ENCODE measurements at places on chromosomes 3 and 15.

GRCh38 chr3:139527265-139527664 is 12.3 kb downstream of the RBP1 start:
- no peak for DNase-seq

DNA sequence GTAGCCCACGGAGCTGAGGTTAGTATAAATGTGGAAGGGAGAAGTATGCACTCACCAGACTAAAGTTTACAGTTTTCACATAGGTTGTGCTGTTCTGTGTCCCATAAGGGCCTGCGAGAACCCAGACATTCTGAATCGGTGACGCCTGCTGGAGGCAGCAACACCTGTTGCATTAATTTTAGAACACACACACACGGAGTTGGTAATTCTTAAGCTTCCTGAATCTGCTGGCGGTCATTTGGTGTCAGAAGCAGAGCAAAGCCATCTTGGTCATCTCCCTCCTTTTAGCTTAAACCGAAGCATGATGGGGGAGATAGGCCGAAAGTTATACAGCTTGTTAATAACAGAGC is 41.1 kb upstream of the AP3B2 start:
- DNase-seq = peak; percentile 52

GRCh38 chr3:57288403-57288802 is 4.1 kb downstream of the ASB14 start:
- no peak for DNase-seq

GRCh38 chr3:178203165-178203564 is 333.1 kb upstream of the KCNMB2 start:
- peak; percentile 27 for DNase-seq

- DNase-seq = peak; percentile 53
These were observed 61.5 kb upstream of the MEF2A start for GRCh38 chr15:99504071-99504822.

GRCh38 chr3:149554826-149555225 is 80.3 kb downstream of the TM4SF4 start:
- no peak for DNase-seq

DNA sequence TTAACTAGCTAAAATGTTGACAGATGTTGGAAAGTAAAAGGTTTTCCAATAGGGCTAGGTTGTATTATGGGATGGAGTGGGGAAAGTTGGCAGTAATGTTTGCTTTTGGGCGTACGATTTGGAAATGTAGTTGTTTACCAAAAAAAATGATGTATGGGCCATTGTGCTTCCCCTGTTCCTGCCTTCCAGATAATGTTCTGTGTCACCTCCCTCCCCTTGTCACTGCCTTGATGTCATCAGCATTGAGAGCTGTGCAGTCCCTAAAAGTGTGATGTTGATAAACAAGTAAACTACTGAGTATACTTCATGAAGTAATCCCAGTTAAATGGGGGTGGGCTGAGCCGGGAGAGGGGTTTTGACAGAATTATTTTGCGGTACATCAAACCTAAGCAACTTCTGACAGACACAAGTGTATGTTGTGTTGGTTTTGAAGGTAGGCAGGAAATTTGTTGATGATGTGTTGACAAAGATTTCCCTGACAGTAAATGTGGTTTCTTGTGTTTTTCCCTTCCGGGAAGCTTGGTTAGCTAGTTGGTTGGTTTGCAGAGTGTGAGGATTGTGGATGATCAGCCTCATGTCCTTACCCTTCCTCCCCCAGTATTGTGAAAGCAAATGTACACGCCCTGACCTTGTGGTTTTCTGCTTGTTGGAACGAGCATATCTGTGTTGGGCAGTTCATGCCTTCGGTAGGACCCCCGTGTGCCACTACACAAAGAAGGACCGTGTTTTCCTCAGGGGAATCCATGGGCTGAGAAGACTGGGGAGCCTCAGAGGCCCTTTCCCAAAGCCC is 87.3 kb downstream of the PGPEP1L start:
- DNase-seq = peak; percentile 56

DNA sequence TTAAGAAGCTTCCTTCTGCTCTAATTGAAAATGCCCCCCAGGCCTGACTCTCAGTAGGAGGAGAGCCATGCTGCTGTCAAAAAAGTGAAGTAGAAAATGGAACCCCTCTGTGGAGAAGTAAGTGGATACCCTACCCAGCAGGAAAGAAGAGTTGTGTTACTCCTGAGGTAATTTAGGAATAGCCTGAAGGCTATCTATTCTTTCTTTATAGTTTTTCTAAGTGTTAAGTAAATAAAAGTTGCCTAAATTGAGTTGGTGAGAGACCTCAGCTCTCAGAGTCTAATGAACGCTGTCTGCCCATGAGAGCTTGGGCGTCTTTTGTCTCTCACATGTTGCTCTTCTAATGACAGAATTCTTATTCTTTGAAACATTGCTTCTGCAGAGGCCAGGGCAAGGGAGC is 116.2 kb downstream of the NSUN3 start:
- DNase-seq = no peak

GRCh38 chr3:197028728-197029510 is 698 bp downstream of the MELTF start:
- DNase-seq = peak; percentile 51

DNA sequence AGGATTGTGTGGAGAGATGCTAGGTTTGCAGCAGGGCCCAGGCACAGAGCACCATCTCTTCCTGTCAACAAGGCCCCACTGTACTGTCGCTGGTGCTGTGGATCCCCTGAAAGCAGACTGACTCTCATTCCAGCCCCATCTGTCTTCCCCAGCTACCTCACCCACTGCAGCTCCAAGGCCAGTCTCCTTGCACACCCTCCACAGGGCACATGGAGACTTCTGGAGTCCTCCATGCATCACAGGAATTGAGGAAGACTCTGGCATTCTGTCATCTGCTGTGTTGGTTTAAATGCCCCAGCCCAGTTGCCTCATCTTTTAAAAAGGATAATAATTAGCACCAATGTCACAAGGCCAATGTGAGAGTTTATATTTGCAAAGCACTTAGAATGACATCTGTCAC is 301.2 kb downstream of the RPLP1 start:
- no peak for DNase-seq

- DNase-seq = peak; percentile 26
These were observed 153.7 kb upstream of the BFSP2 start for GRCh38 chr3:133246119-133246518.

- DNase-seq = no peak
These were observed 290.0 kb upstream of the THBS1 start for GRCh38 chr15:39290711-39291435.

DNA sequence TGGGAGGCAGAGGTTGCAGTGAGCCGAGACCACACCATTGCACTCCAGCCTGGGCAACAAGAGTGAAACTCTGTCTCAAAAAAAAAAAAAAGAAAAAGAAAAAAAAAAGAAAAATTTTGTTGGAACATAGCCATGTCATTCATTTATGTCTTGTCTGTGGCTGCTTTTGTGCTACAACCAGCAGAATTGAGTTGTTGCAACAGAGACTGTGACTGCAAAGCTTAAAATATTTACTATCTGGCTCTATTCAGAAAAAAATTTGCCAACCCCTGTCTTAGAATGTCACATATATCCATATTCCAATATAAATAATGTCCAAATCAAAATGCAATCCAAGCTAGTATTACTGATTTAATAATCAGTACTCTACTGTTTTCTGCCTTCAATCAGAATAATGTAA is 25.1 kb downstream of the CD80 start:
- no peak for DNase-seq

DNA sequence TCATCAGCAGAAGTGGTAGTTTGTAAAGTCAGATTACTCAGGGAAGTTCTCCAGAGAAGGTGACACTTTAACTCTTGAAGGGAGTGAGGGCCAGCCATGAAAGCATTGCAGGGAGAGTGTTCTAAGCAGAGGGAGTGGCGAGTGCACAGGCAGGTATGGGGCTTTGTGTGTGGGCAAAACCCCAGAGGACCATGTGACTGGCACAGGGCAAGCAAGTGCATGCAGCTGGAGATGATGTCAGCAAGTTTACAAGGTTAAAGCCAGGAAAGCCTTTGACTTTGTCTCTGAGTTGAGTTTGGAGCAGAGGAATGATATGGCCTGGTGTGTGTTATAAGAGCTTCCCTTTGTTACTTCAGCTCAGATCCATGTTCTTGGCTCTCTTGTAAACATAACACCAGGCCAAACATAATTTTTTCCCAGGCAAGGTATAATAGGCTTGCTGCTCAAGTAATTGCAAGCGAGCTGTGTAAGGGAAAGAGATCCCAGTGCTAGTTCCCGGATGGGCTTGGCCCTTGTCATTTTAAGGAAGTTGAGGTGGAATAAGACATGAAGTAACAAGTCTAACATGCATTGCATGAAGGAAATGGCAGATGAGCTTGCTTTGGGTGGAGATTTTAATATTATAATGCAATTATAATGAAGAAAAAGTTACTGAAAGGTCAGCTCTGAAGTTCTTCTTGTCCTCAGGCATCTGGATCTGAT is 341.1 kb upstream of the LRRC3B start:
- no peak for DNase-seq

DNA sequence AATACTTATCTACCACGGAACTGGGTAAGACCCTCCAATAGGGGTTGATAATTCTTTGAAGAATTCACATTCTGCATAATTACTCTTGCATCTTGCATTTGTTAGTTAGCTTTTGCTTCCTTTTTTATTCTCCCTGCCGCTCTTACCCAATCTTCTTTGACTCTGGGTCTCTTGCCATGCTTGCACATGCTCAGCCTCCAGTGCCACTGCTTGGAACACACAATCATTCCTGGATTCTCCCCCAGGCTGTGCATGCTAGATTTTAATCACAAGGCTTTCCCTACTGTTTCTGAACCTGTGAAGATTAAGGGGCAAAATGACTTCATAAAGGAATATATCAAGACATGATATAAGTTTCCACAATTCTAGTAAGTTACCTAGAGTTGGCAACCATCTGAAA is 133.1 kb downstream of the IL1RAP start:
- peak; percentile 33 for DNase-seq

DNA sequence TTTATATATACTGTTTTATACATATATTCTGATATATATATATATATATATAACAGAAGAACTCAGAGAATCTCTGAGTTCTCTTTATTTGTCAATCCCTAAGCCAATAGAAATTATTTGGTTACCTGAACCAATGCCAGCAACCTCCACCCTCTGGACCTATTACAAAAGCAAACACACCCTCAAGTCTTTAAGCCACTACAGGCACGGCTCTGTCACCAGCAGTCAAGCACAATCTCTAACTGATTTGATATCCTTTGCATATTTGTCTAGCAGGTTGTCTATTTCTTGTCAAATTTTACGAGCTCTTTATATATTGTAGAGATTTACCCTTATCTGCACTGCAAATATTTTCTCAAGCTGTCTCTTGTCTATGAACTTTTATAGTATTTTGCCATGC is 66.6 kb upstream of the TOPAZ1 start:
- no peak for DNase-seq

DNA sequence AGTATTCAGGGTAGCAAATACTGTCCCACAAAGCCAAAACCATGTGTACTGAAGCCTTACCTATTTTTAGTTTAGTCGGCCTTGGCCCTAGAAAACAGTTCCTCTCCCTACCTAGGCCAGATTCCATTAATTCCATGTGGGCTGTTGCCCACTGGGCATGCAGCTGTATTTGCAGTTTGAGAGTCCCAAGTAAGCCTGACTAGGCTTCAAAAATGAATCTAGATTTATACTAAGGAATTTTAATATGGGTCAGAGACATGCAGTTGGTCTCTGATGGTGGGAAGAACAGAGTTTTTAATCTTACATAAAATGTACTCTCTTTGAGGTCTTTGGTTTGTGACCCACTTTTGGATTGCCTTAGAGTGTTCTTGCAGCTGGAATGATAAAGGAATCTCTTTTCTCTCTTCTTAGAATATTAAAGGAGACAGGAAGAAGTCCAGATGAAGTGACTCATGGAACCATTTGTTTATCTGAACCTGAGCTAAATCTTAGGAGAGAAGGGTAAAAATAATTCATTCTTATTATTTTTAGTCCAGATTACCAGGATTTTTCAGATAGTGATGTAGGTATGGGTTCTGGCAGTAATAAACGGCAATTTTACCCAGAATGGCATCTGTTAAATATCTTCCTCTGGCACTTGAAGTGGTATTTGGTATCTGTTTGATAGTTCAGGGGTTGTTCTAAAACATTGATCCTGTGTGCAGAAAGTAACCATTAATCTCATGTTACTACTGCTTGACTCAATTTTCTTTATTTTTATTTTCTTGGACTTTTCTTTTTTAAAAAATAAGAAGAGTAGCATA is 33.8 kb downstream of the GLCE start:
- no peak for DNase-seq

DNA sequence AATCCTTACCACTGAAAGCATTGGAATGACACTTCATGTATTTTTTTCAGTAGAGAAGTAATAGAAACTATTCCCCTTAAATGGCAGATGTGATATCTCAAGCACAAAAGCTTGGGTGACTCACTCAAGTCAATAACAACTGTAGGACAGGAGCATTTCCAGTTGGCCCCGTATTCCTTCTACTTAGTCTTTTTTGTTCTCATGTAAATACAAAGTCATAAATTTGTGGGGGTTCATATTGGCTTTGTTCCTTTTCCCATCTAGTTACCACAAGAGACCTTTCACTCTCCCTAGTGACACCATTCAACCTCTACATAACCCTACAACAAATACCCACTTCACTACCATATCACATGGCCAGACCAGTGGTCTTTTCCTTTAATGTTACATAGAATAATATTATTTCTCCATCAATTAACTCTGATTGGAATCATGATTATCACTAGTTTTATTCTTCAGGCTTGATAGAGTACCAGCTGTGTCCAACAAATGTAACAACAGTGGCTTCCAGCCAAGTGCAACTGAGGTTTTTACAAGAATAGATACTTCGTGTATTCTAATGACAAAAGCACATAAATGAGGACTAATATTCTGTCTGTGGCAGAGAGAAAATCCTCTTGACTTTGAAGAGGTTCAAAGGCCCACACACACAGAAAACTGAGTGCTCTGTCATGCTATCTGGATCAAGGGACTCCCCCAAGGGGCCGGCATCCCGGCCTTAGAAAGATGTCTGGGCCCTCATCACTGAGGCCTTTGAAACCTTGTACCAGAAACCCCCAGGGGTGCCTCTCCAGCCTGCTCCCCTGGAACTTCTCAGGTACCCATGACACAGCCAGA is 94.0 kb upstream of the THBS1 start:
- DNase-seq = no peak

GRCh38 chr3:88307666-88308065 is 157.9 kb downstream of the C3orf38 start:
- DNase-seq = no peak

GRCh38 chr3:9782770-9783169 is 9.5 kb downstream of the TADA3 start:
- peak; percentile 64 for DNase-seq

GRCh38 chr15:36156879-36157427 is 422.5 kb upstream of the CDIN1 start:
- no peak for DNase-seq

GRCh38 chr3:11570789-11571495 is 72.8 kb downstream of the VGLL4 start:
- DNase-seq = peak; percentile 24

- peak; percentile 27 for DNase-seq
These were observed 1.9 kb downstream of the FNDC3B start for GRCh38 chr3:172040981-172041963.

GRCh38 chr3:129441782-129442181 is 1.8 kb downstream of the IFT122 start:
- peak; percentile 45 for DNase-seq

DNA sequence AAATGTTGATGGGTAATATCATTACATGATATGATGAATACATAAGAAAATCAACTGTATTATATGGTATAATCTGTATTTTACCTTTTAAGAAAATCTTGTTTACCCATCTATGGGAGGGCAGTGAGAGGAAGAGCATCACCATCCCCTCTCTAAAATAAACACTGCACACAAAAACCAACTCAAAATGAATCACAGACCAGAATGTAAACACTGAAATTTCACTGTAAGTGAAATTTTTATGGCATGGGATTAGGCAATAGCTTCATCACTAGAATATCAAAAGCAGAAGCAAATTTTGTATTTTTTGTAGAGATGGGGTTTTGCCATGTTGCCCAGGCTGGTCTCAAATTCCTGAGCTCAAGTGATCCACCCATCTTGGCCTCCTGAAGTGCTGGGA is 26.2 kb downstream of the IFT80 start:
- no peak for DNase-seq

Measured in hematopoietic multipotent progenitor cell treated with erythropoietin and hydrocortisone succinate and interleukin-3 and kit ligand, for 4 days (in vitro differentiated cells).